Placental pericyte (primary cell): ENCODE measurements at places on chromosomes 6 and 20. TPM values are rescaled to one million over a fixed set of nuclear protein-coding genes. Genes with fewer than 3 reads are reported as not detected.

The CRNKL1 gene
- total RNA-seq, result 25.5 and 26.5 TPM in 2 replicates

The TAGAP gene
- total RNA-seq, result not detected in 2 replicates

The ANKRD6 gene
- 0.22 and 0.43 TPM in 2 replicates for total RNA-seq

The MOG gene
- not detected in 2 replicates for total RNA-seq

The FAXC gene
- 0.14 TPM in 1 of 2 replicates, not detected in the other for total RNA-seq

The DPPA5 gene
- not detected in 2 replicates for total RNA-seq

The LY6G6C gene
- total RNA-seq, result not detected in 2 replicates

The COL19A1 gene
- total RNA-seq, result under 0.01 and 1.9 TPM in 2 replicates

The LGSN gene
- 0.22 TPM in 1 of 2 replicates, not detected in the other for total RNA-seq

The DLL1 gene
- 0.22 and 0.86 TPM in 2 replicates for total RNA-seq

The ACSS1 gene
- total RNA-seq, result 0.72 and 1.3 TPM in 2 replicates

The ZNF391 gene
- under 0.01 and 0.14 TPM in 2 replicates for total RNA-seq

The TTI1 gene
- total RNA-seq, result 13.1 and 27.9 TPM in 2 replicates

The TPD52L1 gene
- total RNA-seq, result 0.29 and 1.3 TPM in 2 replicates

The EFCAB8 gene
- total RNA-seq, result under 0.01 and 0.14 TPM in 2 replicates

The SRSF3 gene
- total RNA-seq, result 130 and 199 TPM in 2 replicates

The SIM1 gene
- not detected in 2 replicates for total RNA-seq

The ATP6V1G2 gene
- total RNA-seq, result 0.43 and 1.5 TPM in 2 replicates

The LAMP5 gene
- total RNA-seq, result not detected in 2 replicates

The BANF2 gene
- not detected in 2 replicates for total RNA-seq

The ADGRF4 gene
- 0.22 and 0.29 TPM in 2 replicates for total RNA-seq

The ECT2L gene
- total RNA-seq, result not detected in 2 replicates

The C6orf52 gene
- total RNA-seq, result not detected in 2 replicates

The PPP1R3G gene
- 0.66 and 1.0 TPM in 2 replicates for total RNA-seq

The TMC2 gene
- total RNA-seq, result not detected in 2 replicates

The BTBD3 gene
- total RNA-seq, result 19.7 and 54.7 TPM in 2 replicates

The SMLR1 gene
- not detected in 2 replicates for total RNA-seq

The PCSK2 gene
- total RNA-seq, result not detected in 2 replicates

The PGC gene
- total RNA-seq, result not detected in 2 replicates
